ENCODE measurements at places on chromosomes 1 and 21.
A peak's percentile ranks its signal among the peaks of the same experiment; 100 is the strongest.

GRCh38 chr1:18805925-18806849, 53.3 kb downstream of the TAS1R2 start:
- DNase-seq, result no peak

DNA sequence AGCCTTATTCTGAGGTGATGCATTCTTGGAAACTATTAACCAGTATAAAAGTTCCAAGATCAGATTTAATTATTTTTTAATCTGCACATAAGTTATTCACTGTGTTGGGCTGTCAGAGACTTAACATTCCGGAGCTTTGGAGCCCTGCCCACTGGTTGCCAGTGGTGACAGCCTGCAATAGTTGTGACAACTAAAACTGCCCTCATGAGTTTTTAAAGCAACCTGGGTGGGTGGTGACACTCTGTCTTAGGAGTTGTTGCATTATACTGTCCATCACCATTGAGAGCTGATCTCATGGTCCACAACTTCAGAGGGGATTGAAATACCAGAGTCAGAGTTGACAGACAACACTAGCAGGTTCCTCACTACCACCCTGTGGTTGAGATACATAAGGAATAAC, 653.9 kb upstream of the USP24 start:
- no peak for DNase-seq

- no peak for DNase-seq
These were observed 5.3 kb downstream of the SKI start for GRCh38 chr1:2233468-2233867.

- no peak for DNase-seq
These were observed 567.5 kb downstream of the PLA2G4A start for GRCh38 chr1:187396226-187396625.

GRCh38 chr1:52551507-52552235, 1.2 kb downstream of the TUT4 start:
- peak; percentile 38 for DNase-seq

DNA sequence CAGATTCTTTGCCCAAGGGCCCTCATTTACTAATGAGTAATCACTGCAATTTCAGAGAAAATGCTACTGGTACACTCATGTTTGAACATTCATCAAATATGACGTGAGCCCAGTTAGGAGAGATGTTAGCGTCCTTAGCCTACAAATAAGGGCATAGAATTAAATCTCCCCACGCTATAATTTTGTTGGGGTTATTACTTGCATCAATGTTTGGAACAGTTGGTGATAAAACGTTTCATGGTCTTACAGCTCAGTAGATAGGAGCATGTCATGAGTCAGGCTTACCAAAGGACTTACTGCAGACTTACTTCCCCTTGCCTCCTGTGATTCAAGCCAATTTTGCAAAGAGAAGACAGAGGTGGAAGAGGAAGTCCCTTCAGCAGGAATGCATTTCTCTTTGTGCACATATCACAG, 304.0 kb downstream of the KIF26B start:
- no peak for DNase-seq

GRCh38 chr1:169105087-169105433, 1.4 kb upstream of the ATP1B1 start:
- DNase-seq, result no peak

- DNase-seq, result no peak
These were observed 2.7 kb downstream of the TMEM200B start for GRCh38 chr1:29120947-29121485.

DNA sequence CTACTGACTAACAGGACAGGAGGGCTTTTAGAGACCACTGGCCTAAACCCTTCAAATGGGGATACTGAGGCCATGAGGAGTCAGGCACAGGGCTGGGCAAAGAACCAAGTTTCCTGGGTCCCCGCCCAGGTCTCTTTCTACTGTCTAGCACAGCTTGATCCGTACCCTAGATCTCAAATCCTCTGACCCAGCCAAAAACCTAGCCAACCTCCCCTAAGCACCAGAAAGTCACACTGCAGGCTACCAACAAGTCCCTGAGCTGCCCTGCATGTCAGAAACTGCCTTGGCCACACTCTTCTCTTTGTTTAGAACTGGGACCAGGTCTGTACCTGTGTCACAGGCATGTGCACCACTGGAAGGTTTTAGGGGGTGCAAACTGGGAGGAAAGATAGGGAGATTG, 33.6 kb downstream of the AHDC1 start:
- peak; percentile 61 for DNase-seq

- no peak for DNase-seq
These were observed 126.0 kb downstream of the AK5 start for GRCh38 chr1:77407738-77408375.

GRCh38 chr1:62240651-62241370, 46.2 kb downstream of the L1TD1 start:
- DNase-seq, result no peak

Data from cerebellar cortex (tissue), 1 donor.